Spleen (tissue), 13 donors: ENCODE measurements at places on chromosomes 12 and 14. TPM values are rescaled to one million over a fixed set of nuclear protein-coding genes. Genes with fewer than 3 reads are reported as not detected.

Gene LTBP2
- total RNA-seq = 6.3 TPM

- H3K27me3 ChIP-seq = no peaks in the 10 kb centered on the region
- H3K36me3 ChIP-seq = no peaks in the 10 kb centered on the region
- peak overlapping the region; percentile 72 for H3K27ac ChIP-seq
- no peak for DNase-seq
- peaks cover 49% of the 10 kb centered on the region for H3K4me1 ChIP-seq
These were observed 245.3 kb downstream of the ZFP36L1 start for GRCh38 chr14:68547305-68548193.

Gene CLECL1
- 13.8 TPM for total RNA-seq

- H3K4me1 ChIP-seq = no peaks in the 10 kb centered on the region
- no peaks in the 10 kb centered on the region for H3K36me3 ChIP-seq
- no peak for DNase-seq
- H3K4me3 ChIP-seq = no peak overlapping the region
- H3K27ac ChIP-seq = no peak overlapping the region
These were observed 128.4 kb downstream of the GALC start for GRCh38 chr14:87864356-87865270.

Gene TEX52
- total RNA-seq = not detected

DNA sequence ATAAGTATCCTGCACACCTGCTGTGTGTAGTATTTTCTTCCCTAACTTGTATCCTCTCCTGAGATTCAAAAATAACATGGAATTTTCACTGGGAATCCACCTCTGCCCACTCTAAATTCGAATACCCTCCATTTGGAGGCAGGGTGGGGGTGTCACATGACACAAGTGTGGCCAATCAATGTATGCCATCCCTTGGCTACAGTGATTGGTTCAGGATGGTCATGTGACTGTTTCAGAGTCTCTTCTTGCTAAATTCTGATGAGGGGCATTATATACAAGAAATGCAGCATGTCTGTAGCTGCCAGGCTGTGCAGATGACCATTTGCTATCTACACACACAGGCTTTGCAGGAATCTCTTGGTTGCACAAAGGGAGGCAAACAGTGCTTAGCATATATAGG is 86.8 kb upstream of the TMEM132C start:
- no peaks in the 10 kb centered on the region for H3K36me3 ChIP-seq
- H3K4me1 ChIP-seq = no peaks in the 10 kb centered on the region
- no peak overlapping the region for H3K4me3 ChIP-seq
- H3K27ac ChIP-seq = no peak overlapping the region
- DNase-seq = no peak

GRCh38 chr14:99989032-99989431 is 76.2 kb upstream of the EVL start:
- no peaks in the 10 kb centered on the region for H3K27me3 ChIP-seq
- no peak overlapping the region for H3K27ac ChIP-seq
- no peaks in the 10 kb centered on the region for H3K36me3 ChIP-seq
- DNase-seq = no peak
- no peaks in the 10 kb centered on the region for H3K4me1 ChIP-seq

GRCh38 chr12:52494100-52494499 is 1.0 kb upstream of the KRT6A start:
- no peaks in the 10 kb centered on the region for H3K4me1 ChIP-seq
- no peak overlapping the region for H3K27ac ChIP-seq
- no peak for DNase-seq
- H3K4me3 ChIP-seq = no peak overlapping the region
- H3K36me3 ChIP-seq = no peaks in the 10 kb centered on the region

- DNase-seq = peak; percentile 68
- peaks cover 22% of the 10 kb centered on the region for H3K4me1 ChIP-seq
- peak overlapping the region; percentile 84 for H3K27ac ChIP-seq
- H3K36me3 ChIP-seq = no peaks in the 10 kb centered on the region
- no peaks in the 10 kb centered on the region for H3K27me3 ChIP-seq
These were observed 84.1 kb upstream of the MED13L start for GRCh38 chr12:116361414-116362223.

Gene POTEG
- not detected for total RNA-seq

DNA sequence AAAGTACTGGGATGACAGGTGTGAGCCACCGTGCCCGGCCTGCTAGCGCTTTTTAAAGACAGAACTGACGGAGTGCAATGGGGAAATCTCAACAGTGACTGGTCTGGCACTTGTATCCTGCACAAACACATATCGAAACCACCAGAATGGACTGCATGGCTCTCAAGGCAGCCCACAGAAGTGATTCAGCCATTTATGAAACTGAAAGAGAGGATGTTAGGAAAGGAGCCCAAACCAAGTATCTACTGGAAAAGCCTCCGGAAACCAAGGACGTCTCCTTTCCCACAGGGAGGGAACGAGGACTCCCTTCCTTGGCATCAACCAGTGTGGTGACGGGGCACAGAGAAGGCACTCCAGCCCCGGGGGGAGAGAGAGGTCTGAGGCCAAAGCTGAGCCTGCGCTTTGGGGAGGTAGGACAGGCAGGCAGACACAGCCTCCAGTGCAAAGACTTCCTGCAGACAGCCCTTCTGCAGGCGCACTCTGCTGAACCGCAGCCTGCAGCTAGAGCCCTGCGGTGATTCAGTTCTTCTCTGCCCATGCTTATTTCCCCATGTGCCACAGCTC is 16.5 kb downstream of the SLC15A4 start:
- peaks cover 34% of the 10 kb centered on the region for H3K4me1 ChIP-seq
- peaks cover 79% of the 10 kb centered on the region for H3K36me3 ChIP-seq
- DNase-seq = no peak
- H3K27me3 ChIP-seq = no peaks in the 10 kb centered on the region
- no peak overlapping the region for H3K4me3 ChIP-seq
- H3K27ac ChIP-seq = peak overlapping the region; percentile 73

- H3K27ac ChIP-seq = no peak overlapping the region
- no peaks in the 10 kb centered on the region for H3K4me1 ChIP-seq
- no peak overlapping the region for H3K4me3 ChIP-seq
- DNase-seq = no peak
- no peaks in the 10 kb centered on the region for H3K27me3 ChIP-seq
These were observed 31.0 kb upstream of the BBS10 start for GRCh38 chr12:76379261-76379660.

GRCh38 chr14:50230401-50230700 is 1.0 kb downstream of the SOS2 start:
- DNase-seq = no peak
- H3K27me3 ChIP-seq = no peaks in the 10 kb centered on the region
- no peaks in the 10 kb centered on the region for H3K36me3 ChIP-seq
- peak overlapping the region; percentile 69 for H3K4me3 ChIP-seq
- H3K27ac ChIP-seq = peak overlapping the region; percentile 99

Gene SSPN
- 27.4 TPM for total RNA-seq

Gene AQP2
- not detected for total RNA-seq

- H3K27me3 ChIP-seq = no peaks in the 10 kb centered on the region
- no peak overlapping the region for H3K4me3 ChIP-seq
- no peak overlapping the region for H3K27ac ChIP-seq
- no peaks in the 10 kb centered on the region for H3K4me1 ChIP-seq
- DNase-seq = no peak
These were observed 457.2 kb upstream of the TMPO start for GRCh38 chr12:98058213-98058612.

DNA sequence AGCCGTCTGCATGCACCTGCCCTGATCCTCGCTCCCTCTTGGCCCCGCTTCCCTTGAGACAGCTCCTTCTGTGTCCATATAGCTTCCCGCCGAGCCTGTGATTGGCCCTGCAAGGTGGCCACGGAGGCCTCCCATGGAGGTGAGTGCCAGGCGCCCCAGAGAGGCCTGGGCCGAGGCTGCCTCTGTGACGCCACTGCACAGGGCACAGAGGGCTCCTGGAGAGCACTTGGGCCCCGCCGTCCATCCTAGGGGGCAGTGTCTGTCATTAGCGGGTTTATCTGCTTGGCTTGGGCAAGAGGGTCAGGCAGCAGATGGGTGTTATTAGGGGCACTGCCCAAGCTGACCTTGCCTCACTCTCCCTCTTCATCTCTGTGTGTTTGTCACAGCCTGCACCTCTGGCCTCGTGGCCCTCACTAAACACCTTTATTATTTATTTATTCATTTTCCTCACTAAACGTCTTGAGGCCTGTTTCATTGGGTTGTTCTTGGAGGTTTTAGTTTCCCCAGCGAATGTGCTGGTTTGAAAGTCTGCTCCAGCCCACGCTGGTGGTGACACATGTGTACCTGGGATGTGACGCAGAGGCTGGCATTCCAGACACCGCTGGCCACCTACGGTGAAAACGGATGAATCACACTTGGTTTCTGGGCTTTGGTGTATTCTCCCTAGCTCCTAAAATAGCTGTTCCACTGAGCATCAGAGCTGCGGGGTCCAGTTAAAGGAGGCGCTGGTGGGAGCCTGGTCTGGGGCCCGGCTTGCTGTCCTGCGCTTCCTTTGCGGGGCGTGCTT is 5.9 kb downstream of the ZFYVE21 start:
- H3K27ac ChIP-seq = no peak overlapping the region
- no peaks in the 10 kb centered on the region for H3K36me3 ChIP-seq
- peaks cover 70% of the 10 kb centered on the region for H3K4me1 ChIP-seq

DNA sequence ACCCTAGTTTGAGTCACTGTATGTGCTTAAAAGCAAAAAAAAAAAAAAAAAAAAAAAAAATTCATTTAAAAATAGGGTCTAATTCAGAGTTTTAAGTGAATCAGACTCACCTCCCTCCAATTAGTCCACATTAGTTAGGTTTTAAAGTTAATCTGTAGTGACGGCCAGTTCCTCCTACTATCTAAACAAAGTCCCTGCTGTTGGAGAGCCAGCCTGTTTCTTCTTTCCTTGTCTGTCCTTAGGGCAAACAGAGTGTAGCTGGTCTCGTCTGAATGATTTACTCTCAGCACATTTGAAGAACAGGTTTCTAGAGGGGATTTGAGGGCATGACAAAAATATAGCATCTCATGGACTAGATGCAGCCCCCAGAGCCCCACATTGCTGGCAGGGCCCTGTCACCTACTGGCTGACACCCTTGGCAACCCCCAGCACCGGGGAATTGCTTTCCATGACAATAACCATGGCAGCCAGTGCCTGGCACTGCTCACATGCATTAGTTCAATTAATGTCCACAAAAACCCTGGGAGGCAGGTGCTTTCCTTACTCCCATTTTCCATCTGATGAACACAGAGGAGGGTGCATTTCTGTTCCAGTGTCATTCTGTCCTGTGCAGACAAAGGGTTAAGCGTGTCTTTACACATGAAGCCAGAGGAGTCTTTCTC is 138.3 kb downstream of the PLXNC1 start:
- peaks cover 13% of the 10 kb centered on the region for H3K4me1 ChIP-seq
- DNase-seq = no peak
- no peak overlapping the region for H3K27ac ChIP-seq
- H3K36me3 ChIP-seq = no peaks in the 10 kb centered on the region
- H3K27me3 ChIP-seq = no peaks in the 10 kb centered on the region
- no peak overlapping the region for H3K4me3 ChIP-seq

DNA sequence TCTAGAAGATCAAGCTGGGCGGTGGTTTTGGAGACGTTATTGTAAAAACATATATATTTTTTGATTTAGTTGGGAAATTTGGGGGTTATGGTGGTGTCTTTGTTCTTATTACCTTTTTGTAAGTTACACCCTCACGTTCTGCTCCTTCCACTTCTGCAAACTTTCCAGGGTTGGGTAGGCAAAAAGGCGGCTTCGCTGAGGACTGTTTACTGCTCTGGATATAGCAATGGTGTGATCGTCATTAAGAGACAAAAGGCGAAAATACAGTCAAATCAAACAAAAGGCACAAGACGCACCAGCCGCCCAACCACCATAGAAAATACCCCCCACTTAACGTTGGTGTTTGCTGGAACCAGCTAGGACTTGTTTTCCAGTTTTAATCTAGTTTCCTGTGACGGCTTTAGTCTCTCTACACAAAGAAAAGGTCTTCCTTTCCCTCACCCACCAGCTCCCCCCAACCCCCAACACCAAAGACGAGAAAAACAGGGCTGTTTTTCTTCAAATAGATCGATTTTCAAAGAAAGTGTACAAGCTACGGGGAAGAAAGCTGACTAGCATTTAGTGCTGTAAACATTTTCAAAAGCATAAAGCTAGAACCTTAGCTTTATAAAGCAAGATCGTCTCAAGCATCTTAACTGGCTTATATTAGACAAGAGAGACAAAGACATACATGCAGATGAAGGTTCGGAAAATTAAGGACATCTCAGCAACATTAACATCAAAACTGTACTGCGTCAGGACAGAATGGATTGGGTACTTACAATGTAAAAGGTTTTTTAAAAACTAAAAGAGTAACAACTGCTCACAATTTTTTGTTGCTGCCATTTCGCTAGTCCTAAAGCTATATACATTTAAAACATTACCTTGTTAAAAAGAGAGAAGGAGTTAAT is 2.0 kb upstream of the SETD1B start:
- no peaks in the 10 kb centered on the region for H3K27me3 ChIP-seq
- H3K4me1 ChIP-seq = peaks cover 71% of the 10 kb centered on the region
- DNase-seq = peak; percentile 72
- peaks cover 34% of the 10 kb centered on the region for H3K36me3 ChIP-seq

Gene ALDH6A1
- total RNA-seq = 11.7 TPM

DNA sequence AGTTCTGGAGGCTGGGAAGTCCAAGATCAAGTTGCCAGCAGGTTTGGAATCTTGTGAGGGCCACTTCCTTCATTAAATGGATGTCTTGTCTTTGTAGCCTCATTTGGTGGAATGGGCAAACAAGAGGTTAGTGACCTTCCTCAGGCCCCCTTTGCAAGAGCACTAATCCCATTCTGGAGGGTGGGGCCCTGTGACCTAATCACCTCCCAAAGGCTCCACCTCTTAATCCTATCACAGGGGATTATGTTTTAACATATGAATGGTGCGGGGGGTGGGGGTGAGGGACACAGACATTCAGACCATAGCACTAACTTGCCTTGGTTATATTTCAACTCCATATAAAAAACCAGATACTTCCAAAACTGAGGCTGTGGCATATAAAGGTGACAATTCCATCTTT is 59.9 kb upstream of the PPP4R3A start:
- H3K4me1 ChIP-seq = peaks cover 4% of the 10 kb centered on the region
- H3K4me3 ChIP-seq = no peak overlapping the region
- DNase-seq = no peak
- H3K36me3 ChIP-seq = no peaks in the 10 kb centered on the region

GRCh38 chr14:68586896-68587751 is 205.7 kb downstream of the ZFP36L1 start:
- no peaks in the 10 kb centered on the region for H3K36me3 ChIP-seq
- H3K4me3 ChIP-seq = no peak overlapping the region
- H3K27ac ChIP-seq = no peak overlapping the region
- no peaks in the 10 kb centered on the region for H3K27me3 ChIP-seq
- no peaks in the 10 kb centered on the region for H3K4me1 ChIP-seq

- H3K36me3 ChIP-seq = no peaks in the 10 kb centered on the region
- H3K27me3 ChIP-seq = no peaks in the 10 kb centered on the region
- no peak for DNase-seq
- no peak overlapping the region for H3K4me3 ChIP-seq
- no peak overlapping the region for H3K27ac ChIP-seq
These were observed 44.7 kb downstream of the DPF3 start for GRCh38 chr14:72849222-72849621.

- no peaks in the 10 kb centered on the region for H3K27me3 ChIP-seq
- no peak overlapping the region for H3K4me3 ChIP-seq
These were observed 6.3 kb upstream of the NRIP2 start for GRCh38 chr12:2841056-2841650.

Gene GZMB
- total RNA-seq = 16.2 TPM

- H3K4me1 ChIP-seq = no peaks in the 10 kb centered on the region
- no peak overlapping the region for H3K27ac ChIP-seq
- H3K36me3 ChIP-seq = no peaks in the 10 kb centered on the region
- H3K4me3 ChIP-seq = no peak overlapping the region
These were observed 22.5 kb downstream of the PLEKHH1 start for GRCh38 chr14:67555518-67556090.
